ENCODE measurements at places on chromosomes 3 and 15.
A peak's percentile ranks its signal among the peaks of the same experiment; 100 is the strongest.

DNA sequence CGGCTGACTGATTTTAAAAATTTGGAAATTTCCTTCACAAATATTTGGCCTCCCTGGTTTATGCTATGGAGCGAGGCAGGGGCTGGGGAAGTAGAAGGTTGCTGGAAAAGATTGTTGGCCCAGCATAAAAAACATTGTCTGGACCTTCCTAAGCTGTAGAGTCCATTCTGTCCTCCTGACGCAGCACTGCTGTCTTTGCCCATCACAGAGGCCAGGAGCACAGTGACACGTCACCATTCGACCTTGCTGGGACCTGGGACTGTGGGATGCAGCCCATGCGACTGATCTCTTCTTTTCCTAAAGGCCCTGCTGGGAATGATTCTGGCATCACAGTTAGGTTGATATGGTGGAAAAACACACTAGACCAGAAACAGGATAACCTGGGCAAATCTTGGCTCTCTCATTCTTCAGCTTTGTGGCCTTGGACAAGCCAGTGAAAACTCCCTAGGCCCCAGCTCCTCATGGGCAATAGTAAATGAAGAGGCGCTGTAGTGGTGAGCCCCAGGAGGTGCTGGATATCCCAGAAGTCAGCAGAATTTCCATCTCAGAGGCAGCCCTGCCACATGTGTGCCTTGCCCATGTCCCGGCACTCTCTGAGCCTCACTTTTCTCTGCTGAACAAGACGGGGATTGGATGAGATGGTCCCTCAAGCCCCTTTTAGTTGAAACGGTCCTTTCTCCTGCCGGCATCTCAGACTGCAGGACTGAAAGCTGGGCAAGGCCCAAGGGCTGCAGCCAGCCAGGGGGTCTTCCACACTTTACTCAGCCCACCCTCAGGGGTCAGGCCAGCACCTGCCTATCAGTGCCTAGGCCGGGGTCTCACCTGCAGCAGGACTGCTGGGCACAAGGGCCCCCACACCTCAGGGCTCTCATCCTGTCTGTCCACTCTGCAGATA lies 69.6 kb downstream of the SENP2 start:
- H3K27me3 ChIP-seq = no peaks in the 10 kb centered on the region
- peaks cover 8% of the 10 kb centered on the region for H3K36me3 ChIP-seq
- no peaks in the 10 kb centered on the region for H3K4me1 ChIP-seq

DNA sequence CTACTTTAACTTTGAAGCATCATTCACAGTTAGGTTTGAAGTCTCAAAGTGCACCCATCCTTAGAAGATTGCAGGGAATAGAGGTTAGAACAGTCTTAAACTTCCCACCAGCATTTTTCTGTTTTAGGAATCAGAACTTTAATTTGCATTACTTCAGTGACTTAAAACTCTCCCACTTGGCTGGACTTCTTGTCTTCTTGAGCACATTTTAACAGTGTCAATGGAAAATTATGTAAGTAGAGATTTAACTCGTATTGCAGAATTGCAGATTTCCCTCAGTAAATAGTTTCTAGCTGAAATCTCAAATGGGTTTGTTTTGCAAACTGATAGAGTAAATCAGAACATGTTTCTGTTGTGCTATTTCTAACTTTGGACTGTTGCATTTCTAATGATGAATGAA lies 369.6 kb downstream of the OTOL1 start:
- H3K27ac ChIP-seq = no peak overlapping the region
- H3K4me1 ChIP-seq = no peaks in the 10 kb centered on the region
- no peak overlapping the region for H3K4me3 ChIP-seq
- DNase-seq = no peak

GRCh38 chr3:138862924-138863775 lies 28.4 kb upstream of the PIK3CB start:
- H3K36me3 ChIP-seq = no peaks in the 10 kb centered on the region
- no peaks in the 10 kb centered on the region for H3K27me3 ChIP-seq
- peaks cover 27% of the 10 kb centered on the region for H3K4me1 ChIP-seq
- H3K4me3 ChIP-seq = no peak overlapping the region
- DNase-seq = peak; percentile 89

DNA sequence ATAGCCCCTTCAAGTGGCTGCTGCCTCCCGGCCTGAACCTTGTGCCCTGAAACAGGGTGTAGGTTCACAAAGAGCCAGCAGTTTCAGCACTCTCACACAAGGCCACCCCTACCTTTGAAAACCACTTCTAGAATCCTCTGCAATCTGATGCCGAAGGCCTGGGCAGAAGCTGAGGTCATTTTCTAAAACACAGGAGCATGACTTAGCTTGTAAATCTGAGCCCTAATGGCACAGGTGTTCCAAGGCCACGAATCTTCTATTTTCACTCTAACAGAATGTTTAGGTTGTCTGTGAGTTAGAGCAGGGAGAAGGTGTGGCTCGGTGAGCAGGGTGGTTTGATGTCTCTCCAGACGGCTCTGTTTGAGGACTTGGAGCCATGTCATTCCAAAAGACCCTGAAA lies 62.3 kb downstream of the SYNM start:
- no peak overlapping the region for H3K27ac ChIP-seq
- no peaks in the 10 kb centered on the region for H3K36me3 ChIP-seq
- no peak for DNase-seq
- H3K4me3 ChIP-seq = no peak overlapping the region
- H3K27me3 ChIP-seq = no peaks in the 10 kb centered on the region

GRCh38 chr3:30012941-30013543 lies 593.4 kb upstream of the TGFBR2 start:
- H3K27me3 ChIP-seq = no peaks in the 10 kb centered on the region
- no peak overlapping the region for H3K27ac ChIP-seq
- peak; percentile 76 for DNase-seq

- no peaks in the 10 kb centered on the region for H3K36me3 ChIP-seq
- H3K27me3 ChIP-seq = no peaks in the 10 kb centered on the region
- DNase-seq = no peak
- no peak overlapping the region for H3K4me3 ChIP-seq
These were observed 376.1 kb upstream of the CFAP20DC start for GRCh38 chr3:59425942-59426341.

GRCh38 chr3:188700501-188700900 lies 471.3 kb upstream of the TPRG1 start:
- H3K36me3 ChIP-seq = no peaks in the 10 kb centered on the region
- no peaks in the 10 kb centered on the region for H3K27me3 ChIP-seq
- H3K4me1 ChIP-seq = no peaks in the 10 kb centered on the region
- no peak overlapping the region for H3K27ac ChIP-seq
- no peak for DNase-seq
- H3K4me3 ChIP-seq = no peak overlapping the region

- H3K4me1 ChIP-seq = peaks cover 16% of the 10 kb centered on the region
- H3K27ac ChIP-seq = no peak overlapping the region
- no peak for DNase-seq
- no peaks in the 10 kb centered on the region for H3K36me3 ChIP-seq
These were observed 56.1 kb downstream of the ST6GAL1 start for GRCh38 chr3:186986406-186986805.

DNA sequence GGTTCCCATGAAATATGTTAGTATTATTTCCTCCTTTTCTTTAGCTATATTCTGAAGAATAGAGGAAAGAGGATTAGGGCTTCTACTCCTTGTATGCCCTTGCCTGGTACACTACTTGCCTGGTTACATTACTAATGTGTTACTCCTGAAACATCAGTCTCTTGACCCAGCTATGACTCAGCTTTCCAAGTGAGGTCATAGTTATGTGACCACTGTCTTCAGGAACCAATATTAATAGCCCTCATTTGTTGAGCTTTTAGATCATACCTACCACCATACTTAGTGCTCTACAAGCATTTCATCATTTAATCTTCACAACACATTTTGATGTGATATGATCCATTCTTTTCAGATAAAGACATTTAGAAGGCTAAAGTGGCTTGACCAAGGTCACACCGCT lies 60.3 kb downstream of the CMSS1 start:
- no peak overlapping the region for H3K27ac ChIP-seq
- H3K4me3 ChIP-seq = no peak overlapping the region
- H3K27me3 ChIP-seq = no peaks in the 10 kb centered on the region
- peaks cover 19% of the 10 kb centered on the region for H3K4me1 ChIP-seq

- no peak for DNase-seq
- H3K27ac ChIP-seq = no peak overlapping the region
- no peak overlapping the region for H3K4me3 ChIP-seq
- peaks cover 3% of the 10 kb centered on the region for H3K36me3 ChIP-seq
These were observed 293.3 kb upstream of the TPM1 start for GRCh38 chr15:62749036-62749815.

DNA sequence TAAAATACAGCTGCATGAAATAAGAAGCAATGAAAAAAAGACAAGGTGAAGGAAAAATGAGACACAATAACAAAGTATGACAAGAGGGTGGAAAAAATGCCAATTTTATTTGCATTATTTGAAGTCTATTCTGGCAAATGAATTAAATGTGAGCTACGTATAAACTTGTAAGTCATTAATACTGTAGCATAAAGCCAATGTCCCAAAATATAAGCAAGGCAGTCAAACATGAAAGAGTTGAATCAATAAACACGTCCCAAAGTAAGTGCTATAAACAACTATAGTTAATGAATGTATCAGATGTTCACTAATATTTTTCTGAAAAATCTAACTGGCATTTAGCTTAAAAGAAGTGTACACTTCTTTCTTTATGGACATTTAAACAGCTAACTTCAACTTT lies 481.9 kb downstream of the ROBO1 start:
- no peak for DNase-seq
- H3K4me1 ChIP-seq = no peaks in the 10 kb centered on the region
- H3K27me3 ChIP-seq = no peaks in the 10 kb centered on the region
- H3K36me3 ChIP-seq = no peaks in the 10 kb centered on the region
- no peak overlapping the region for H3K27ac ChIP-seq
- no peak overlapping the region for H3K4me3 ChIP-seq

- H3K27ac ChIP-seq = no peak overlapping the region
- DNase-seq = no peak
- H3K36me3 ChIP-seq = no peaks in the 10 kb centered on the region
- no peaks in the 10 kb centered on the region for H3K27me3 ChIP-seq
These were observed 885.3 kb downstream of the SI start for GRCh38 chr3:164192974-164193373.

GRCh38 chr3:197281849-197282248 lies 16.6 kb downstream of the DLG1 start:
- peaks cover 10% of the 10 kb centered on the region for H3K4me1 ChIP-seq
- no peaks in the 10 kb centered on the region for H3K27me3 ChIP-seq
- no peak overlapping the region for H3K4me3 ChIP-seq
- DNase-seq = no peak
- no peak overlapping the region for H3K27ac ChIP-seq

GRCh38 chr3:191873736-191874135 lies 412.8 kb downstream of the PYDC2 start:
- no peak overlapping the region for H3K27ac ChIP-seq
- no peaks in the 10 kb centered on the region for H3K4me1 ChIP-seq
- H3K27me3 ChIP-seq = no peaks in the 10 kb centered on the region
- H3K36me3 ChIP-seq = no peaks in the 10 kb centered on the region
- DNase-seq = no peak
- H3K4me3 ChIP-seq = no peak overlapping the region

- no peaks in the 10 kb centered on the region for H3K27me3 ChIP-seq
- no peak overlapping the region for H3K4me3 ChIP-seq
- peaks cover 11% of the 10 kb centered on the region for H3K4me1 ChIP-seq
These were observed 43.0 kb upstream of the MEIS2 start for GRCh38 chr15:37143351-37143750.

GRCh38 chr3:195800240-195800639 lies 11.5 kb downstream of the MUC4 start:
- no peak for DNase-seq
- H3K4me3 ChIP-seq = no peak overlapping the region
- no peaks in the 10 kb centered on the region for H3K4me1 ChIP-seq
- no peak overlapping the region for H3K27ac ChIP-seq
- no peaks in the 10 kb centered on the region for H3K27me3 ChIP-seq

GRCh38 chr15:22995795-22996194 lies 15.6 kb upstream of the CYFIP1 start:
- peaks cover 19% of the 10 kb centered on the region for H3K4me1 ChIP-seq
- H3K36me3 ChIP-seq = no peaks in the 10 kb centered on the region
- DNase-seq = no peak

DNA sequence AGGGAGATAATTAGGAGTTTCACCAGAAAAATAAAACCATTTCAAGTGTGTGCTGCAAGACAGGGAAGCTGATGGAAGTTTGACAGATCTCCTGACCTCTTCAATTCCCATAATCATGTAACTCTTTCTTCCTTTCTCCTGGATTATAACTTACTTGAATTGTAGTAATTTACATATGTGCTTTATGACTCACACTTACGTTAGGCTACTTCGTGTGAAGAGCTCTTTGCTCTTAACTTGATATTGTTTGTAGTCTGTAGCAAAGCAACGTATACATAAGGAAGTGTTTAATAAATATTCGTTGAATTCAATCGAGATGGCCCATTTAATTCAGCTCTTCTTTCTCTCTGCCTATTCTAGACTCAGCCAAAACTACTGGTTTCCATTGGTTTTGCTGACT lies 23.5 kb downstream of the ROBO2 start:
- H3K27me3 ChIP-seq = no peaks in the 10 kb centered on the region
- no peaks in the 10 kb centered on the region for H3K36me3 ChIP-seq
- H3K27ac ChIP-seq = no peak overlapping the region
- no peak overlapping the region for H3K4me3 ChIP-seq
- no peak for DNase-seq

- DNase-seq = no peak
- H3K4me3 ChIP-seq = no peak overlapping the region
- H3K36me3 ChIP-seq = no peaks in the 10 kb centered on the region
- no peaks in the 10 kb centered on the region for H3K27me3 ChIP-seq
- H3K4me1 ChIP-seq = no peaks in the 10 kb centered on the region
These were observed 765.5 kb downstream of the OTOL1 start for GRCh38 chr3:162262129-162262528.

DNA sequence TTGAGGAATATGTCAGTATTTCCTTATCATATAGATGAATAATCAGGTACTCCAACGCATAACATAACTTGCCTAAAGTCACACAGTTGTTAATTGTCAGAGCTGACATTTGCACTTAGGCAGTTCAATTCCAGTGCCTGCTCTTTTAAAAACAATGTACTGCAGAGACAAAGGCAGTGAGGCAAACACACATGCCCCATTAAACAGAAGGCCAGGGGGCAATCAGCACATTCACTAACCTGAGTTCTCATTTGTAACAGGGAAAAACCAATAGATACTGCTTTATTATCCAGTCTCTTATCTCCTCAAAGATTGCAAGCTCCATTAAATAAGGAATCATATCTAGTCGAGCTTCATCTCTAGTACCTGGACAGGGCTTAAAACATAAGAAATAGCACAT lies 1017.4 kb downstream of the SQOR start:
- no peaks in the 10 kb centered on the region for H3K27me3 ChIP-seq
- no peak overlapping the region for H3K4me3 ChIP-seq
- no peaks in the 10 kb centered on the region for H3K36me3 ChIP-seq
- H3K4me1 ChIP-seq = no peaks in the 10 kb centered on the region
- H3K27ac ChIP-seq = no peak overlapping the region

DNA sequence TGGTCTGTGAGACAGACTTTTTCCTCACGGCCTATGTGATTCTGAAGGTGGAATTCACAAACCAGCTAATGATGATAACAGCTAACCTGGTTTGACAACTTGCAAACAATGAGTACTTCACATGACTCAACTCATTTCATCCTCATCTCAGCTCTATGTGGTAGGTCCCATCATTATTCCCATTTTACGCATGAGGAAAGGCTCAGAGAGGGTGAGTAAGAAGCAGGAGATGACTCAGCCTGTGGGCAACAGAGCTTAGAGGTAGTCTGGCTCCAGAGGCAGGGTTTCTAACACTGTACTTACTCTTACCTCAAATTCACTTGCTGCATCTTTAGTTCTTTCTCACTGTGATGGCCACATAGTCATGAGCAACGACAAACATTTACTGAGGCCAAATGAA lies 25.8 kb upstream of the PSMD6 start:
- DNase-seq = no peak
- H3K36me3 ChIP-seq = no peaks in the 10 kb centered on the region
- H3K27ac ChIP-seq = no peak overlapping the region
